ENCODE measurements at places on chromosomes 7 and 10.

- DNase-seq = no peak
These were observed 119.5 kb downstream of the CCSER2 start for GRCh38 chr10:84447701-84448400.

- DNase-seq = no peak
These were observed 35.6 kb upstream of the LAMB4 start for GRCh38 chr7:108165723-108166122.

DNA sequence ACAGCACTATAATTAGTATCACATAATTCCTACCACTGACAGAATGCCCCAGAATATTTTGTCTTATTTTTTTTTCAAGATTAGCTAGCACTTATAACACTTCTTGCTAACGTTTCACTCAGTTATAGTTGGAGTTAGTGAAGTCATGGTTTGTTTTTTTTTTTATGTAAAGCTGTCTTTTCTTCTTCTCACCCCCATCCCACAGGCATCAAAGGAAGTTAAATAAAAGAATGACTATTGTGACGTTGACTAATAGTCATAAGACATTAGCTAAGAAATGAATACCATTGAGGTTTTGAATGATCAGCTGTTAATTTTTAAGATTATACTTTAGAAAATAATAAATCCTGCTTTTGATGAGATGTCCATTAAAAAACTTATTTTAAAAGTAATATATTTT, 498.3 kb downstream of the GFRA1 start:
- DNase-seq = no peak

DNA sequence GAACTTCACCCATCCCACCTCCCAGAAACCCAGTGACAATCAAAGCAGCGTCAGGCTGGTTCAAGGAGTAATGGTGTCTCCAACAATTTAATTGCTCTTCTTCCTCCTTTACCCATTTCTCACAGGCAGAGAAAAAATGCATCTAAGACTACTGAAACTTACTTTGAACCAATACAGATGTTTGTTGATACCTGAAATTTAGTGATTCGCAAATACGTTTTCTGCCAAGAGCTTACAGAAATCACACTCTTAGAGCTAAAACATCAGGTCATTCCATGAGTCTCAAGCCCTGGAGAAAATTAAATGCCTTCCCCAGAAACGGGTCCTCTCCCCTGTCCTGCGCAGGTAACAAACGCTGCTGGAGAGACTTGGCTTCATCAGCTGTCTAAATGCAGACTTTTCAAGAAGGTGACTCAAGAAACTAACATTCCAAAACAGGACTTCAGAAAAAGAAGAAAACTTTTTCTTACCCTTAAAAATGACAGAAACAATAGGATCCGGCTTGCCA, 443 bp downstream of the MYOF start:
- no peak for DNase-seq

DNA sequence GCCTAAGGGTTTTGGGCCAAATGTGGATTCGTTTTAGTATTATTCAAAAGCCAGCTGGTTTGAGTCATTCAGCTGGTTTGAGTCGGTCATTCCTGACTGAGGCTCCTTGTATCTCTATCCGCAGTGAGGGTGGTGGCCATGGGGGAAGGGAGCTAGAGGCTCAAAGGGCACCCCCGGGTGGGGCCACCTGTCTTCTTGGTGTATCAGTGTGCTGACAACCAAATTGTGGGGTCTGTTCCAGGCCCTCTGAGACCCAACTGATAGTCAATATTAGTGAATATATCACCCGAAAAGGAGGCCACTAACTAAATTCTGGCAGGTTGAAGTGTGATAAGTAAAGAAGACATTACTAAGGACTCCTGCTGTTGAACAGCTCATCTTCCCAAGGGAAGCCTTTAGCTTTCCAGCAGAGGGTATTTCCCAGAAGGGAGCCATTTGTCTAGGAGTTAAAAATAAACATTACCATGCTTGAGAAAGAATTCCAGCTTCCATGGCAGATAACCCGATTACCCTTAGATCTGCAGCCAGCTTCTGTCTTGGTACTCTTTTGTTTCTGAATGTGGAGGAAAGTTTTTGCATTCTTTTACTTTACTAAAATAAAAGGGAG, 29.9 kb upstream of the DDX50 start:
- no peak for DNase-seq

DNA sequence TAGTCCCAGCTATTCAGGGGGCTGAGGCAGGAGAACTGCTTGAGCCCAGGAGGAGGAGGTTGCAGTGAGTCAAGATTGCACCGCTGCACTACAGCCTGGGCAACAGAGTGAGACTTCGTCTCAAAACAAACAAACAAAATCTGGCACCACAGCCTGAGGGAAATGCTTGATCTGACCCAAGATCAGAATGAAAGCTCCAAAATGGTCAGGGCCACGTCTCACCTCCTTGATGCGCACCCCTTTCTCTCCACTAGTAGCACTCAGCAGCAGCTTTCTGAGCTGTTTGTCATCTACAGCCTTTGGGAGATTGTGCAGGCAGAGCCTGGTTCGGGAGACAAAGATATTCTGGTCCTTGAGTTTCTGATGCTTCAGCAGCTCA, 22.7 kb downstream of the RBM28 start:
- no peak for DNase-seq

- DNase-seq = peak; percentile 40
These were observed 1.9 kb upstream of the PLAU start for GRCh38 chr10:73908853-73909539.

GRCh38 chr10:127576740-127577161, 27.6 kb downstream of the NPS start:
- DNase-seq = no peak

DNA sequence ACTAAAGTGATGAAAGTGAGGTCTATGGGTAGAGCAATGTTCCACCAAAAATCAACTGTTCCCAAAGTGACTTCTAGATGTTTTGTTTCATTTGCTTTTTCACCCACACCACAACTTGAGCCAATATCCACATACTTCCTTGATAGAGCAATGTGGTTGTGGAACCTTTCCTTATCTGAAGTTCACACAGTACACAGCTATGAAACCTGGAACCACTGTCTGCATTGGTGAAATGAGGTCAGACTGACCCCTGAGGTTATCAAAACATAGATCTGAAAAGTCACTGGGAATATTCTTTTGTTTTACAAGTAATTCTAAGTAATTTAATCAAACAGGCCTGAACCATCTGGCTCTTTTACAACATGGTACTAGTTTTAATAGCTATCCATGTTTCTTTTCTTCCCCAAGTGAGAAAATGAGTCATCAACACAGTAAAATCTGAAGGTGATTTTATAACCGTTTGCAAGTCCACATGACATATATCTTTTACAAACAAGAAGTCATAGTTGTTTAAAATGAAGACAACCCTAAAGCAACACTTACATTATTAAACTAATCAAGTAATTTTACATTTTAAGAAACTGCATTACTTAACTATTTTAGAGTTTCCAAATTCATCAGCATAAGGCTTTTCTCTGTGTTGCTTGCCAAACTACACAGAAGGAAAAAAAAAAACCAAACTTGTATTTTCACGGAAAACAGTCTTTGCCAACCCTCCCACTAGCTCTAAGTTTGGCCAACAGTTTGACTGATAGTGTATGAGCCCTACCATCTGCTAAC, 80.3 kb downstream of the LRRC17 start:
- DNase-seq = no peak

DNA sequence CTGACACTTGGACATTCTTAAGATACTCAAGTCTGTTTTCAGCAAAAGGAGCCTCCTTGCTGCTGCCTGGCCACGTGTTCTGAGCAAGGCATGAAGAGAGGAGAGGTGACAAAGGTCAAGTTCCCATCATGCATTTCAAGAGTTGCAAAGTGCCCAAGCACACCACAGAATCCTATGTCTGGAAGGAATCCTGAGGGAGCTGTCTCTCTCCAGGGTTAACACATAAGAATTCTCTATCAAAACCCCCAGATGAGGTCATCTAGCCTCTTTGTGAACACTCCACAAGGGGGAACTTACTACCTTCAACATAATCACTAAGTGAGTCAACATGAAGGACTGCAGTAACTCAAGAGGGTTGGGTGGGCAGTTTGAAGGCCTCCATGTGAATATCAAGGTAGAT, 155.5 kb downstream of the RNF216 start:
- DNase-seq = no peak
